Aorta (tissue), 5 donors: ENCODE measurements at places on chromosomes 7 and 10. TPM values are rescaled to one million over a fixed set of nuclear protein-coding genes. Genes with fewer than 3 reads are reported as not detected.

- DNase-seq: no peak
These were observed 30.3 kb upstream of the KBTBD2 start for GRCh38 chr7:32921896-32922295.

Gene MMD2
- total RNA-seq: not detected

Gene AHCYL2
- 12.0 TPM for total RNA-seq

Gene MKI67
- 1.2 TPM for total RNA-seq

Gene PPRC1
- total RNA-seq: 31.4 TPM

Gene FAM13C
- 8.1 TPM for total RNA-seq
